ENCODE measurements at places on chromosomes 16 and 17. TPM values are rescaled to one million over a fixed set of nuclear protein-coding genes. Genes with fewer than 3 reads are reported as not detected.

The LGALS3BP gene
- total RNA-seq, result 58.0 TPM

The DNAJC7 gene
- total RNA-seq, result 112 TPM

The TBC1D3K gene
- total RNA-seq, result not detected

The CDH5 gene
- total RNA-seq, result not detected

The TLCD1 gene
- total RNA-seq, result 18.7 TPM

The OTOA gene
- 0.17 TPM for total RNA-seq

The ABAT gene
- 2.4 TPM for total RNA-seq
